ENCODE measurements at places on chromosomes 6 and 20. TPM values are rescaled to one million over a fixed set of nuclear protein-coding genes. Genes with fewer than 3 reads are reported as not detected.

- DNase-seq, result no peak
These were observed 814 bp upstream of the ADNP start for GRCh38 chr20:50932016-50932485.

- no peak for DNase-seq
These were observed 413.7 kb downstream of the QKI start for GRCh38 chr6:163828038-163828795.

DNA sequence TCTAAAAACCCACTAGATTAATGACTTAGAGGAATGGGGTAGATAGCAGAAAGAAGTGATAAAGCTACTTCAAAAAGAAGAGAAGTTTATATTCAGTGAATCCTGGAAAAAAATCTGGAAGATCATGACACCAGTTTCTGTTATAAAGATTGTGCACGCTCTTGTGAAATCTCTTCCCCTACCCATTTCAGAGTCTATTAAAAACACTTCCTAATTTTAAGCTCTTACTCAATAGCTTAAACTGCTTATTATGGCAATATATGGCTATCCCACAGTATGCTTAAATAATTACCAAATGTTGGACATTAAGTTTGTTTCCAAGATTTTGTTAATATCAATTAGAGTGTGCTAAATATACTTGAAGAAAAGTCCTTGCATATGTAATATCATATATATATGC, 585.3 kb upstream of the MAN1A1 start:
- no peak for DNase-seq

DNA sequence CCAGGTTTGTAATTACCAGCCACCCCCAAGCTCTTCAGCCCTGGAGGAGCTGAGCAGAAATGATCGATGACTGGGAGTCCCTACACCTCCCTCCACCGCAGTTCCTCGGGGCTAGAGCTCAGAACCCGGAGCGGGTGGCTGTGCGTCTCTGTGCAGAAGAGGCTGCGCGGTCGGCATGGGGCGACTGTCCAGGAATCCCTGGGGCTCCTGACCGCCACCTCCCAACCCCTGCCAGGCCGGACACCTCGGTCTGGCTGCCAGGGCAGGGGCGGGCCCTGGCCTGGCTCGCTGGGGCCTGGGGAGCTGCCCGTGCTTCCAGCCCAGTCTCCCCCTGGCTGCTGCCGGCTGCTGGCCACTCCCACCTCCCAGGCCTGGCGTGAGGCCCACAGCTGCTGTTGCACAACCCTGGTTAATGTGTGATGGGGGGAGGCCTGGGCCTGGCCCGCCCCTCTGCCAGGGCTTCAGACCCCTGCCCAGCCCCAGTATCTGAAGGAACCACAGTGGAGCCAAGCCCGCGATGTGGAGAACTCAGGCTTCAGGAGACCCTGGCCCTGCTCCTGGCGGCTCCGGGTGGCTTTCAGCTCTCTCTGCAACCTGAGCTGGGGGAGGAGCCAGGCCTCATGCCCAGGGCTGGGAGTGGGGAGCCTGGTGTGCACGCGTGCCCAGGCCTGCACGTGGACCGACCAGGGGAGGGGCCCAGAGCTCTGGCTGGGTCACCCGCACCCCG, 1.2 kb downstream of the SLC2A4RG start:
- DNase-seq, result peak; percentile 98

DNA sequence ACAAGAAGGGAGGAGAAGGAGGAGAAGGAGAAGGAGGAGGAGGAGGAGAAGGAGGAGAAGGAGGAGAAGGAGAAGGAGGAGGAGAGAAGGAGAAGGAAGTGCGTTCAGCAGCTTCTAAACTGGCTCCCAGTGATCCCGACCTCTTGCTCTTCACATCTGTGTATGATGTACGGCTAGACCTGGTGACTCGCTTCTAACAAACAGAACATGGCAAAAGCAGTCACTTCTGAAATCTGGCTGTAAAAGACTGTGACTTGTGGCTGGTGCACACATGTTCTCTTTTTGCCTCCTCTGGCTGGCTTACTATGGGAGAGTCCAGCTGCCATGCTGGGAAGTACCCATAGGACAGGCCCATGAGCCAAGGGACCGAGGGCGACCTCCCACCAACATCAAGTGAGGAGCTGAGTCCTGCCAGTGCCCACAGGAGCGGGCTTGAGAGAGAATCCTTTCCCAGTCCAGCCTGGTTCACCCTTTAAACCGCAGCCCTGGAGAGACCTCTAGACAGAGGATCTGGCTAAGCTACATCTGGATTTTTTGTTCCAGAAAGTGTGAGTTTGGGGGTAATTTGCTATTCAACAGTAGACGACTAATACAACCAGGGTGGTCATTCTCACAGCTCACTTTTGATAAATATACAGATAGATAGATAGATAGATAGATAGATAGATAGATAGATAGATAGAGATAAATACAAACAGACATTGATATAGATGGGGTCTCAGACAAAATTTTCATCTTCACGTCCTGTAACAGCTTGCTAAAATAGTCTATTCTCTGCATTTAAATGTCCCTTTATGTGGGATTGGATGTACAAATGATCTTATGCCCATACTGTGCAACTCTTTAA, 42.3 kb downstream of the RPP40 start:
- no peak for DNase-seq

DNA sequence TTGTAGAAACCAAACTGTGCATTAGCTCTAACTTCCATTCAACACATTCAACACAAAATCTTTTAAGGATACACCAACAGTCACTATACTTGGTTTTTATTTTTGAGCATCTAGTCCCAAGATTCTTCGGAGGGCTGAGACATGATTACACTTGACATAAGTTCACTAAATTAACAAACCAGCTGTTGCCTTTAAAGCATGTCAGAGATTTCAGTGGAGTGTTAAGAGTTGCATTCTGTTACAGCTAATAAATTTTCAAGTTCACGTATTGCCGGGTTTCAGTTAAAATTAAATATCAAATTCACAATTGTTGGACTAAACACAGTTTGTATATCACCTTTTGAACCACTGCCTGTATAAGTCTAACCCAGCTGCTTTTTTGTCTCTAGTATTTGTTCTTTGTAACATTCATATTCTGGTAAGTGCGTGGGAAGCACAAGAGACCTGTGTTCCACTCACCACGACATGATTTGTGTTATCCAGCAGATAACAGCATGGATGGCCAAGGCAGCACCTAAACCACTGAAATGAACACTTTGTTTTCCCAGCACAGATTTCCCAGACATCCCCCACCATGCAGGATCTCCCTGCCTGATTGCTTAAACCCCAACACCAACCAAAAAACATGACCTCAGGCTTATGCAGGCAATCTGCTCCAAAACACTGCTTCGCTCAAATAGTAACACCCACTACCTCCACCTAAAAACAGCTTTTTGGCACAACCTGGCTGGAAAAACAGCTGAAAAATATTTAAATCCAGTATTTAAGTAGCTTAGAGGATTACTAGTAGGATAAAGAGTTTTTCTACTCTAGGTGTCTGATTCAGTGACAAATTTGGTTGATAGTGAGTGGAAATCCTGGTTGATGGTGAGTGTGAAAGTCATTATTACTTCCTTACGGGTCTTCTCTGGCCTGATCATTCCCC, 286.5 kb upstream of the NT5E start:
- no peak for DNase-seq

- DNase-seq, result no peak
These were observed 294.3 kb upstream of the BMP2 start for GRCh38 chr20:6473197-6473596.

Gene PRR3
- 21.0 TPM for total RNA-seq

Gene POLR1C
- total RNA-seq, result 92.1 TPM

Measured in Calu3 (cell line).